Right hindlimb (tissue), 1 donor: ENCODE measurements at places on chromosomes 5 and 9.

DNA sequence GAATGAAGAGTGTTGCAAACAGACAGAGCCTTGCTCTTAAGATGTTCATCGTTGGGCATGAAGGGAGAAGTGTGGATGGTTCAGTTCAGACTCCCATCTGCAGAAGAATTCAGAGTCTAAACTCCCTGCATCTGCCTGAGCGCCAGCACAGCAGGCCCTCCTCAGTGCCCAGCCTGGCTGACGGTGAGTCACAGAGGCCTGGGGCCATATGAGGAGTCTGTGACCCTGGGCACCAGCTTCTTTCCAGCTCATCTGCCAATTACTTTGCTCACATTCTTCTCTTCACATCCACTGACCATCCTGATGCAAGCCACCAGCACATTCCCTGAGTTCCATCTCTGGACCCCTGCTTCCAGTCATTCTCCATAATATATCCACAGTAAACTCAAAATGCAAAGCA, 401.1 kb upstream of the TRPC7 start:
- DNase-seq, result no peak

- DNase-seq, result no peak
Observed at GRCh38 chr5:75524071-75524470, 12.4 kb downstream of the POLK start.

- no peak for DNase-seq
Observed at GRCh38 chr5:36815871-36816270, 60.7 kb upstream of the NIPBL start.

- DNase-seq, result no peak
Observed at GRCh38 chr5:142368529-142368928, 43.7 kb upstream of the SPRY4 start.

- no peak for DNase-seq
Observed at GRCh38 chr5:178499352-178499751, 90.8 kb downstream of the COL23A1 start.

DNA sequence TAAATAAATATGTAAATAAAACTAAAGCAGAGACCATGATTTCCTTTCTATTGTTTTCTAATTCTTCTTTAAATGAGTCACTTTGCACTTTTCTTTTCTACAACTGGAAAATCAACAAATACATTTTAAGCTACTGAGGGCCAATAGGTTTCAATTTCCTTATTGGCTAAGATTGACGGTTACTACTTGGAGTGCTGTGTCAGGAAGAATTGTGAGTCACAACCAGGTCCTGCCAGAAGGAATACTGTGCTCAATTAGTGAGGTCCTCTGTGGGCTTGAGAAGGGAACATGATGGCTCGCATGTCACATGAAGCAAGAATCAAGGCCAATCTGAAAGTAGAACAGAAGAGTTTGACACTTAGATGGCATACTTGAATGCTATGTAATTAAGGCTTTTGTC, 110.8 kb downstream of the HMHB1 start:
- DNase-seq, result no peak
